Stimulated activated CD8-positive, alpha-beta memory T cell treated with anti-CD3 and anti-CD28 coated beads, Interleukin-7, amount 100 ng/mL, for 1 hour (primary cell): ENCODE measurements at places on chromosomes 1 and 21.

DNA sequence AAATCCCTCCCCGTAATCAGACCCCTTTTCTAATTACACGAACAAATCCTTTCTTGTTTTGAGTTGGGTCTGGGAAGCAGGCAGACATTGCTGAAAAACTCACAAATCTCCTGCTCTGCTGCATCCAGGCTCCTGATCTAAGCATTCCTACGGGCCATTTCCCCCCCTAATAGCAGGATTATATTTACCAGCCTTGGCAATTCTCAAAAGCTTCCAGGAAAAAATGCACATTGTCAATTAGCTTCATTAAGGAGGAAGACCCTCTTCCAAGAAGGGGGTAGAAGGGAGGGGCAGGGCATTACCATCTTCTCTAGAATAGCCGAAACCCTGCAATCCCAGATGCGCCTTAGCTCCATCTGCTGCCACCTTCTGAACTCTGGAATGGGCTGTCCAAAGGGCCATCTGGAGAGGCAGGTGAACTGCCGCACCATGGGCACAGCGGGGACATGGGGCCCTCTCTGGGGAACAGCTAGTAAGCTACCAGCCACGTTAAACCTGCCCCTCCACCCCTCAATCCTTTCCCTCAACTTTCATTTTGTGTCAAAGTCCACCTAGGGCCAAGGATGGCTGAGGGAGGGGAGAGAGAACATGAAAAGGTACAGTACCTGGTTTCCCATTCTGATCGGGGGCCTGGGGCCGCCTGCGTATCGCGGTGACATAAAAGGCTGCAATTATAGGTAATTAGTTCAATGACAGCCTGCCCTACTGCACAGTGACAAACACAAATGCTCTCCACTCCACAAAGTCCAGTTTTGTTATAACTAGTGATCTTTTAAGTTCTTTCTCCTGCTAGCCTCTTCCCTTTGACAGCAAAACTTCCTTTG, 56.8 kb downstream of the MRPL37 start:
- no peak for DNase-seq

DNA sequence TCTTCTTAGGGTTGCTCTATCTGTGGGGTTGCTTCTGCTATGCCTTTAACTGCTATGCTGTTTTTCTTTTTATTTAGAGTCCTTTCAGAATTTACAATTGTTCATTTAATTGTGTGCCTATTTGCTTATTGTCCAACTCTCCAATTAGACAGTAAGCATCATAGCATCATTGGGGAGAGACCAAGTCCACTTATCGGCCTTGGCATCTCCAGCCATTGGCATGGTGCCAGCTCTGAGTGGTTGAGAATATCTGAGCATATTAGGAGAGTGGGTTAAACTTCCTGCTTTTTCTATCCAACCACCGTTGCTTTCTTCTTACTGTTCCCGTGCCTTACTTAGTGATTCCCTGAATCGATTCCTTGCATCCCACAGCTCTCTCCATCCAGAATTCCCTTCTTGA, 535.0 kb downstream of the AJAP1 start:
- DNase-seq = no peak

DNA sequence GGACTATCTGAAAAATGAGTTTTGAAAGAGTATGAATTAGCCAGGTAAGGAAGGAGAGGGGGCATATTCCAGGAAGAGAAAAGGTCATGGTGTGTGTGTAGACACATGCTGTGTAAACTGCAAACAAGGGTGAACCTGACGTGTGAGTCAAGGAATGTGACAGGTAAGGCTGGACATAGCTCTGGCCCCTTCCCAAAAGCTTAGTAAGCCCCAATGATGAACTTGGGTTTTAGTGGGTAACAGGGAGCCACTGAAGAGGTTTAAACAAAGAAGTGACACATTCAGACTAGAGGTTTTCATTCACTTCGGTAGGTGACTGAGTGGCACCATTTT, 36.7 kb downstream of the EGLN1 start:
- no peak for DNase-seq

GRCh38 chr1:14320518-14320917, 278.0 kb upstream of the KAZN start:
- no peak for DNase-seq

DNA sequence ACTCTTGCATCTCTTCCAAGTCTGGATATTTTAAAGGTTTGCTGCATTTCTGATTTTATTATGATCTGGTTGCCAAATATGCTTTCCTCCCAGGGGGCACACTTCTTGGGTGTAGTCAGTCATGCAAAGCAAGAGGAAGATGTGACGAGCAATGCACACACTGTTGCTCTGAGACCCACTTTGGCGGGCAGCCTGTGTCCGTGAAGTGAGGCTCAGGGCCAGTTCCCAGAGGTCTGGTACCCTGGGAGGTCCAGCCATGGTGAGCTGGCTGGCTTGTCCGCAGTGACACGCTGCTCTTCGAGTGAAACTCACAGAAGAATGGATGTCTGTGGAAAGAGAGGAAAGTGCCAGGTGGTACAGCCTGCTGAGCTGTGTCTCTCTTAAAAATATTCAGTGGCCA, 52.8 kb upstream of the EDN2 start:
- DNase-seq = no peak
